ENCODE measurements at places on chromosomes 6 and 20.

DNA sequence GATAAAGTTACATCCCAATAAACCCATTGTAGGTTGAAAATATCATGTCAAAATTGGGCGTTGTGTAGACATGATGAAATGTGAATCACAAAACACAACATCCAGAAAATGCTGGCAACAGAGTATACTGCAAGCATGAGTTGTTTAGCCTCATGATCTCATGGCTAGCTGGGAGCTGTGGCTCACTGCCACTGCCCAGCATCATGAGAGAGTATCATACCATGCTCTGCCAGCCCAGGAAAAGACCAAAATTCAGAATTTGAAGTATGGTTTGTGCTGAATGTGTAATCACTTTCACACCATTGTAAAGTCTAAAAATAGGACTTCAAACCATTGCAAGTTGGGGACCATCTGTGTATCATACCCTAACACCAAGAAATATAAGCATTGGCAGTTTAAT, 45.2 kb upstream of the SMAP1 start:
- no peak for DNase-seq

DNA sequence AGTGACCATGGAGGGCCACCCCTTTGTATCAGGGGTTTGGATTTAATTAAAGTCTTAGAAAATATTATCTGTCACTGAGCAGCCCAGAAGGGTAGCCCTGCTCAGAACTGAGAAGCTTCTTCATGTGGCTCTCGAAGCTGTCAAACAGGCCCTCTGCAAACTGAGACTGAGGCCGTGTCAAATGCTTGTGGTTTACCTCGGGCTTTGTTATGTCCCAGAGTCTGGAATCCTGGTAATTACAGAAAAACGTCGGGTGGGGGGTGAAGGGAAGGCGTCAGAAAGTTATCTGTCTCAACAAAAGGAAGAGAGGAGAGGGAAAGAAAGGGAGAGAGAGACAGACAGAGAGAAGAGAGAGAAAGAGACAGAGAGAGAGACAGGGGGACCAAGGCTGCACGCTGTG, 200.8 kb downstream of the BMP7 start:
- no peak for DNase-seq

- DNase-seq: peak; percentile 38
These were observed at the start of gene OGFR for GRCh38 chr20:62804627-62805154. Gene OGFR, plus strand, starts transcription at chr20:62804835. Its CDS starts 25 bp downstream, at chr20:62804860.

- no peak for DNase-seq
These were observed 3.0 kb downstream of the SLC22A1 start for GRCh38 chr6:160124605-160125004.

GRCh38 chr6:132224943-132225342, 176.3 kb downstream of the MOXD1 start:
- no peak for DNase-seq

DNA sequence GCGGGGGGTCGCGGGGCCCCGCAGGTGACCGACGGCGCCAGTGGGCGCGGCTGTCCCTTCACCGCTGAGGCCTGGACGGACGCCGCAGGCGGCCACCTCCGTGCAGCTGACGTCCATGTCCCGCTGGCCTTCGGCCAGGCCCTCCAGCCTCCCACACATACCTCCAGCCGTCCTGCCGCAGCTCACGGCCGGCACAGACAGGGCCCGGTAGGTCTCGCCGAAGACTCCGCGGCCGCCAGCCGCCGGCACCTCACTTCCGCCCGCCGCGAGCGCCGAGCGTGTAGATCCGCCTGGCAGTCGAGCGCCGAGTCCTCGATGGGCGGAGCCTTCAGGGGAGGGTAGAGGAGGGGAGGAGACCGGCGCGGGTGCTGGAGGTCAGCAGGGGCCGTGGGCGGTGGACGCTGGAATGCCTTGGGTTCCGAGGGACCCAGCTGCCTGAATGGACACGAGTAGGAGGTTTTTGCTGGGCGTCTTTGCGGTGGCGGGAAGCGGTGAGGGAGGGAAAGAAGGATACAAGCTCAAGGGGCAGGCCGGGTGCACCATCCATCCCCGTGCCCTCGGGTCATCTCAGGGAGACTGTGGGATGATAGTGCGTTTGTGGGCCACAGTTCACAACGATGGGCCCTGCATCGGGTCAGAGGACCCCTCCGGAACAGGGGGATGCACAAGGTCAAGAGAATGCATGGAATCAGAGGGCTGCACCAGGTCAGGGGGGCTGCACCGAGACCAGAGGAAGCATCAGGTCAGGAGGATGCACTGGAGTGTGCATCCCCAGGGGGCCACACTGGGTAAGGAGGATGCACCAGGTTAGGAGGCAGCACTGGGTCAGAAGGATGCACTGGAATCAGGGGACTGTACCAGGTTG, at the start of gene EXOC2:
EXOC2 (minus strand) TSS at position 282 of the 865 bp plus-strand sequence. CDS start 55,321 bp downstream, outside the sequence.
- DNase-seq: peak; percentile 89

- DNase-seq: no peak
These were observed 242.4 kb downstream of the RNF144B start for GRCh38 chr6:18629571-18629970.

DNA sequence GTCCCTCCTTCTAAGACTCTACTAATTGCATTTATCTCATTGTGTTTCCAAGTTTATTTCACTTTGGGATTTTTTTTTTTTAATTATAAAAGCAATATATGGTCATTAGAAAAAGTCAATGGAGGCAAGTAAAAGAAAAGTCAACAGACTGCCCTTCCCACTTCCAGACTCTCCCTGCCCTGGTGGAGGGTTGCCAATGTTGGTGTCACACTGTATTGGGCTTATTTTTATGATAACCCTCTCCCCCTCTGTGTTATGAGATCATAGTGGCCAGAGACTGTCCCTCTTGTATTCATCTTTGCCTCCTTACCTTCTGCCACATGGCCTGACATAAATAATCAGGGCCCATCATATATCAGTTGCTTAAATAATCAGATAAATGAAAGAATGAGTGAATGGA, 63.4 kb downstream of the LRRC1 start:
- no peak for DNase-seq

DNA sequence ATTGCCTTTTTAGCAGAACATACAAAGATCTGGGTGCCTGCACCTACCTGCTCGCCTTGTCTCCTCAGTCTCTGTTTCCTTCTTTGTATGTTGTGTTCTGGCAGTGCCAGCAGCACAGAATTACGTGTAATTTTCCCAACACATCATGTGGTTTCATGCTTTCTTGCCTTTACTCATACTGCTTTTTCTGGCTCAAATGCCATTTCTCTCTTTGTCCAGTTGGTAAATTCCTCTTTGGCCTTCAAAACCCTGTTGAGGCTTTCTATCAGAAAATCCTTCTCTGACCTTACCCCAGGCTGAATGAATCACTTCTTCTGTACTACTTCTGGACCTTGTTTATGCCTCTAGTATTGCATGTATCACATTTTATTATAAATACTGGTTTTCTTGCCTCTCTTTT, 31.8 kb downstream of the L3MBTL3 start:
- DNase-seq: no peak

DNA sequence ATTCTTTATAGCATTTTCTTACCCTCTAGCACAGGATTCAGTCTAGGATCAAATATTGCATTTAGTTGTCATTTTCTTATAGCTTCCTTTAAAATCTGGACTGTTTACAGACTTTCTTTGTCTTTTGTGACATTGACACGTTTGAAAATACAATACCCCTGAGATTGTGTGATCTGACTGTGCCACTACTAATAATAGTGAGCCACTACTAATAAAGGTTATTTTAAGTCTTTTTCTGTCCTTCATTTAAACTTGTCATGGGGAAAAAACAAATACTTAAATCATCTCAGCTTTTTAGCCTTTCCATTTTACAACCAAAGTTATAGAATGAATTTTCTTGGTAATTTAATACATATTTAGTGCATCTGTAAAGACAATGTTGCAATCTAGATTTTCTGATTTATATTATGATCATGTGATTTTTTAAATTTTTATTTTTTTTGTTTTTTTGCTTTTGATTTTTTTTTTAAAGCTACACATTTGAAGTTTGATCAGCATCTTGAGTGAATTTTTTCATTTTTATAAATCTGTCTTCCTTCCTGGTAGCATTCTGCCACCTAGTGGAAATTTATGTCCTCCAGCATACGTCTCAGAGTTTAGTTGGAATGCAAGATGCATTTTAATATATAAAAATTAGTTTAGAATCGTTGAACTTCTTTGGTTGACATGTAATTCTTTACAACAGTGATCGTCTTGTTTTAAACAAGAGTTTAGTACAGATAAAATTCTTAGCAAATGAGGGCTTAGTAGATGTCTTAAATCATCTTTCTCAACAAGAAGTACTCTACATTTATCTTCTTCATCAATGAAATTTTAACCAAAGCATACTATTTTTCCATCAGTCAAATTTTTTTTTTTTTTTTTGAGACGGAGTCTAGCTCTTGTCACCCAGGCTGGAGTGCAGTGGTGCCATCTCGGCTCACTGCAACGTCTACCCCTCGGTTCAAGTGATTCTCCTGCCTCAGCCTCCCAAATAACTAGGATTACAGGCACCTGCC, 119.4 kb downstream of the NCOA3 start:
- DNase-seq: peak; percentile 40

- no peak for DNase-seq
These were observed 381.6 kb downstream of the LAMA2 start for GRCh38 chr6:129264480-129265045.

- no peak for DNase-seq
These were observed 77.9 kb upstream of the DOK5 start for GRCh38 chr20:54397292-54398140.

DNA sequence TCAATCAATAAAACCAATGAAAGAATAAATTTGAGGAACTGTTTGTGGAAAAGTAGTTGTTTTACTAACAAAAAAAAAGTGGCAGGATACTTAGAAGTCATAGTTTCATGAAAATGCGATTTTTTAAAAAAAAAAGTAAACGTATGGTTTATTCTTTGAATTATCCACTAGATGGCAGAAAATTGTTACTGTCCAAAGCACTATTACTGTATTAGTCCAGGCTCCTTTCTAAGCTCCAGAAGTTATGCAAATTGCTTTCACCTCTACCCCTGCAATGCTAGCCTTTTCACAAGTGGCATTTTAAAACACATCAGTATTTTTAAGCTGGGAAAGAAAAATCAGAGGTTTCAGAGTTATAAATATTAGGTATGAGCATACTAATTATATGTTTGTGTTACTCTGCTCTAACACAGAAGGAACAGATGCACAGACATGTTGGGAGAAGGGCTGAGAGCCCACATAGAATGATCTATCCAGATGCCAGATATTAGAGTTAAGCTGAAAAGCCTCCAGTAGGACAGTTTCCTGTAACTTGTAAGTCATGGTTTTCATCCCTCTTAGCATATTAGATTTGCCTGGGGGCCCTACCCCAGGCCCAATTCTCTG, 63.9 kb downstream of the FHL5 start:
- DNase-seq: peak; percentile 39

DNA sequence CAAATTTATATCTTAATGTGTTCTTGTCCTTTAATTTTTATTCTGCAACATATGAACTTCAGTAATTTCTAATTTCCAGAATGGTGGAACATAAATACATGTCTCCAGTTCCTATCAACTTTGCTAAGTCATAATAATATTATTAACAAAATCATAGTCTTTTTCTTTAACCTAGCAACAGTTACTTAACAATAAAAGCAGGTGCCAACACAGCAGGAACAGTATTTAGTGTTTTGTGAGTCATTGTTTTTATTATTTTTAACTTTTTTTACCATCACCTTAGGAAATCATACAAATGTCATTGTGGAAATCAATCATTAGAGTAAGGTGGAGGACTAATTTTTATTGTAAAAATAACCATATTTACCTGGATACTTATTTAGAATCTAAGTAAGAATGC, 133.5 kb downstream of the PLCB1 start:
- no peak for DNase-seq

DNA sequence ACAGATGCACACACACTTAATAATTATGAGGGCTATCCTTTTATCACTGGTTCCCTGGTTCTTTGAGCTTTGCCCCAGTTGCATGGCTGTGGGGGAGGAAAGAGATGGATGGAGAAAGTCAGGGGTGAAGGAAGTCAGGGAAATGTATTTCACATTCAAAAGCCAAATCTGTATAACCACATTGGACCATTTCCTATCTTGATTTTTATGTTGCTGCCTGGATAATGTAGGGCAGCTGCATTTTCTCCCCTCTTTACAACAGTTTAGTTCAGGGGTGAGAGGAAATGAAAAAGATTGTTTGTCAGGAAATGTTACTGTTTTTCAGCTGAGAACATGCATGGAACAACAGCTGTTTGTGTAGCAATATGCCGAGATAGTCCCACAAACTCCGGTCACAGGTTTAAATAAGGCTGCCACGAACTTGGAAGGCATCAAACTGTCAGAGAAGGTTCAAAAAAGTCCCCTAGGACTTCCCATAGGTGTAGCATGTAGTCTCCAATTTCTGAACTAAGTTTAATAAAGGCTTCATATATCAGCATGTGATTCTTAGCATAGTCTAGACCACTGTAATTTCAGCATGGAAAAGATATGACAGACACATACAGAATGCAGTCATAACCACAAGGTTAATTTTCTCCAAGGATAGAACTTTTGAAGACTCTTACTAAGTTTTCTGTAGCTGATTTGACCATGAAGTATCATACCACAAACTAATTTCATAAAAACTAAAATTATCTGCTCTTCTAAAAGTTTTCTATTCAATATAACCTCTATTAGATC, 82.1 kb upstream of the COL21A1 start:
- DNase-seq: no peak

DNA sequence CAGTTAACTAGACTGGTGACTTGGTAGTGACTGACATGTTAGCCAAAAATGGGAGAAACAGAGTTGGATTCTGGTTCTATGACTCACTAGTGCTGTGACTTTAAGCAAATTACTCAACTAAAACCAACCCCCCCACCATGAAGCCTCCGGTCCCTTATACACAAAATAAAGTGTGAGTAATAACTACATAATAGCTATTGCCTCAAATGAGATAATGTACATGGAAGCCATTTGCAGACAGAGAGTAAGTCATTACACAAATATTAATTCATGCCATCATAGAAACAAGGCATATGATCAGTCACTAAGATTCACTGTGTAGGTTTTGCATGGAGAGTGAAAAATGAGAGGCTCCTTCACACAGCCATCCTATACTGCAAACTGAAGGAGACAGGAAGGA, 111.9 kb downstream of the HIVEP2 start:
- no peak for DNase-seq

GRCh38 chr6:106808758-106809157, 165.8 kb downstream of the CD24 start:
- no peak for DNase-seq

- DNase-seq: peak; percentile 64
These were observed 49.1 kb upstream of the TPD52L1 start for GRCh38 chr6:125104425-125104824.

DNA sequence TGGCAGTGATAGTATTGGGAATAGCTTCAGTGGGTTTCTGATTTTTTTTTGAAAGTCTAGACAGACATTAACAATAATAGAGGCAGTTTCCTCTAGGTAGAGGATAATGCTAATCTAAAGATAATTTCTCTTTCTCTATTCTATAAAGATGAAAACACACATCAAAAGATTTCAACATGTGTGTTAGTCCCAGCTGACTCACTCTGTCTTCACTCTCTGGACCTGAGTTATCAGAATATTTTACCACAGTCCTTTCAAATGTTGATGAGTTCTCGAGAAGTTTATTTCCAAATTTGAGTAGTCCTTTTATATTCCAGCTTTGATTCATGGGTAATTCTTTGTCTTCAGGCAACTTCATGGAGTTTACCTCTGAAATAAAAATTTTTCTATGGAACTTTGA, 17.1 kb downstream of the RPRD1B start:
- DNase-seq: no peak

Data from NCI-H2081 (cell line).